ENCODE measurements at places on chromosomes 11 and 22. TPM values are rescaled to one million over a fixed set of nuclear protein-coding genes. Genes with fewer than 3 reads are reported as not detected.

GRCh38 chr11:73361953-73362776, 14.0 kb upstream of the RELT start:
- DNase-seq = no peak

- DNase-seq = no peak
Observed at GRCh38 chr11:70243912-70244652, 26.4 kb upstream of the PPFIA1 start.

GRCh38 chr22:50282361-50283155, 12.4 kb upstream of the MAPK11 start:
- no peak for DNase-seq

GRCh38 chr11:125949271-125950177, 3.7 kb downstream of the VSIG10L2 start:
- no peak for DNase-seq

MRPL21 gene
- total RNA-seq = 58.6 TPM

EFEMP2 gene
- total RNA-seq = 23.9 TPM

DNA sequence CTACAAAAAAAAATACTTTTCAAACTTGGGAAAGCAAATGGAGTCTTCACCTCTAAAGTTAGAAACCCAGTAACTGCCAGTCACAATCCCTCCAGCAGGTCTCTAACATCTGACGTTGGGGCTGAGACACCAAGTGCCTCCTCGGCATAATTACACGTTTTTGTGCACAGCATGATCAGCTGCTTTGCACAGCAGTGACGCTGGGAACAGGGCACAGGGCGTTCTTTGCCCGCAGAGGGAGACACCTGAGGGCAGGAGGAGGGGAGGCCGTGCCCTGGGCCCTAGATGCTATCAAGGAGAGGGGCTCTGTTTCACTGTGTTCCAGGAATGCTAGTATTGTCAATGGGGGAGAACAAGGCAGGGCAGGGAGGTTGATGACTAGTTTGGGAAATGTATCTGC, 120.1 kb downstream of the PARVA start:
- DNase-seq = no peak

GRCh38 chr11:2521733-2522630, 77.2 kb downstream of the KCNQ1 start:
- no peak for DNase-seq

KRTAP5-1 gene
- not detected for total RNA-seq

DNA sequence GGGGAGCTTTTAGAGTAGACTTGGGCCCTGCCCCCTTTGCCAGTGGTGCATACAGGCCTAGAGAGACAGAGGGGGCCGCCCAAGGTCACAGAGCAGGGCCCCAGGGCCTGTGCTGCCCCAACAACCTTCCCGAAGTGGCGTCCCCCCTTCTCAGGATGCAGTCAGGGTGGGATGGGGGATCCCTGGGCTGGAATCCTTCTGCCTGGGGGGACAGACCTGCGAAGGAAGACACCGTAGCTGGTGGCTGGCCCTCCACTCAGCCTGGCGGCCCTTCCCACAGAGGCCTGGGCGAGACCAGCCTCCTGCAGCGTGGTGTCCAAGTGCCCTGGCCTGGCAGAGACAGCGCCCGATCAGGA, 14.4 kb upstream of the EHD1 start:
- no peak for DNase-seq

DNA sequence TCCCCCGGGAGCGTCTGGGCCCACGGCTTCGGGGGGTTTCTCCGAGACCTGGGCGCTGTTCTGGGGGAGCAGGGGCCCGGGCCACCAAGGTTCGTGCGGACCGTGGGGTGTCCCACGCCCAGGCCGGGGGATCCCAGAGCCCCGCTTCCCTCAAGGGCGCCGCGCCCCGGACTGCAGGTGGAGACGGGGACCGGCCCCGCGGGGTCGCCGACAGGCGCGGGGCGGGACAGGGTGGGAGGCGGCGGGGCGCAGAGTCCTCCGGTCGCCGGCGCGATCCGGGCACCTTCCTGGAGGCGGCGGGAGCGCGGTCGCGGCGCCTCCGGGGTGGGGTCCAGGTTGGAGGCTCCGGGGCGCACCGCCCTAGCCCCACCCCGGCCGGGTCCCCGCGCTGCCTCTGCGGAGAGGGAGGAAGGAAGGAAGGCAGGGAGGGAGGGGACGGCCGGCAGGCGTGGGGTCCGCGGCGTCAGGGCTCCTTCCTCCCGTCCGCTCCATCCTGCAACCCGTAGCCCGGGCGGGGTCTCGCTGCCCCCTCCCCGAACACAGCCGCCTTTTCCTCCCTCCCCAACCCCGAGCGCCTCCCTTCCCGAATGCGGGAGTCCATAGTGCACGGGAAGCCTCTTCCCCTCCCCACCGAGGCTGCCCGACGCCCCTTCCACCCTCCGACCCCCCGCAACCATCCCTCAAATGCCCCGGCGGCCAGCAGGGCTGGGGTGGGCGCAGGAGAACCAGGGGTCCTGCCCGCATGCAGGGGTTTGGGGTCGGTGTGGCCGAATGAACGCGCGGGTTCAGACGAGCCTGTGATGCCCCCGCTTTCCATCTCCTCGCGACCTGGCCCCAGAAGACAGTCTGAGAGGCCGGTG, 4.3 kb upstream of the ZBED4 start:
- DNase-seq = no peak

DNA sequence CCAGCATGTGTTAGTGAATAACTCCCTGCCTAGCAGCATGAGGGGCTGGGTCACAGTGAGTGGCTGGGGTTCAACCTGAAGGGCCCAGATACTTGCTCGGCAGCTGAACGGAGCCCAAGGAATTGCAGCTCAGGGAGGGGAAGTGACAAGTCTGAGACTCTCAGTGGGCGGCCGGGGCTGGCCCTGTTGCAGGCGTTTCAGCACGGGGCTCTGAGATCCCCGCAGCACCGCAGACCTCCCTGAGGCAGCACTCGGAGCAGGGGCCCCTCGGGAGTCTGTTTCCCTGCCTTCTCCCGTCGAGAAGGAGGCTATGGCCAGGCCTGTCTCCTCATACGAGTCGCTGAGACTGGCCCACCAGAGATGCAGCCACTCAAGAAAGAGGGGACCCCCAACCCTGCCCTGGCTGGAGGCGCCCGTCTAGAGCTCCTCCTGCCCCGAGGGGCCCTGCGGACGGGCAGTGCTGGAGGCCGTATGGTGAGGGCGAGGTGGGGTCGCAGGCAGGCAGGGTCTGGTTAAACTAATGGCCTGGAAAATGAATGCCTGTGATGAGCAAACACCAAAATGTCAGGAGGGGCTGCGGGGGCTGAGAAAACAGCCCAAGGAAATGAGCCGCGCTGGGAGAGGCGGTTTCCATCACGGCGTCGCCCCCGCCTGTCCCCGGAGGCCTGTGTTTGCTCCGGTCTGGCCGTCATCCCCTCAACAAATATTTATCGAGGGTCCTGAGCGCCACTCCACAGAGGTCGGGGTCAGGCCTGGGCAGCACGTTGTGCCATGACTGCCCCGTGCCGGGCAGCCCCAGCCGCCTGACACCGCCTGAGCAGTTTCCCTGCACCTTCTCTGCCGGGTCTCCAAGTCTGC, 9.3 kb downstream of the TSSC4 start:
- DNase-seq = no peak

DNA sequence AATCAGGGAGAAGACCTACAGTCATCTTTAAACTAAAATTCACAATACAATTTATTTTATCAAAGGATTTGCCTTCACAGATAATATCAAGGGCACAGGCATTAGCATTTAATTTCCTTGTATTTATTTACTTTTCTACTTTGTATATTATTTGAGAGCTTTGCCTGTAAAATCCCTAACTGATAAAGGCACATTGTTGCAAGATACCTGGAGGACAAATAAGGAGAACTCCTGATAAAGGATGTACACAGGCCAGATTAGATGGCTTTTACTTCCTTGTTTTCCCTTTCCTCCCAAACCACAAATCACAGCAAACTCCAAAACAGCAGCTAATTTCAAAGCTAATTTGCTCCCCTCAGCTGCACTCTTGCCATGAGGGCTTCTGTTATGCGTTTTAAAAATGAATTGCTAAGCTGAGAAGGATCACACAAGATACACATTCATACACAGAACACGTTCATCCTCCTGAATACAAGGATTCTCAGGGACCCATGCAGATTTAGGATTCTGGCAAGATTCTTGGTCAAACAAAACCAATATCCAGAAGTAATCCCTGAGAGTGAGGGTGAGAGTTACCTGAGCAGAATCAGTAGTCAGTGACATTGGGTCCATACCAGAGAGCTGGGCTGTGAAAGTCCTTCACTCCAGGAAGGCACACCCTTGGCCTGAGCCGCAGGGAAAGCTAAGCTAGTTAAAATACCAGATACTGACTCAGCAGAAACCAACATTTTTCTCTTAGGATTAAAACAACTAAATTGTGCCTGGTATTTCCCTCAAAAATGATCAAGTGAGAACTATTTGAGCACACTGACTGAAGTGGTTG, 100.3 kb upstream of the CLPB start:
- DNase-seq = no peak

GRCh38 chr11:12963051-12963450, 46.1 kb upstream of the RASSF10 start:
- no peak for DNase-seq

- DNase-seq = no peak
Observed at GRCh38 chr11:119038884-119039283, 8.2 kb upstream of the SLC37A4 start.

- DNase-seq = no peak
Observed at GRCh38 chr11:121334973-121335710, 42.6 kb downstream of the SC5D start.

DNA sequence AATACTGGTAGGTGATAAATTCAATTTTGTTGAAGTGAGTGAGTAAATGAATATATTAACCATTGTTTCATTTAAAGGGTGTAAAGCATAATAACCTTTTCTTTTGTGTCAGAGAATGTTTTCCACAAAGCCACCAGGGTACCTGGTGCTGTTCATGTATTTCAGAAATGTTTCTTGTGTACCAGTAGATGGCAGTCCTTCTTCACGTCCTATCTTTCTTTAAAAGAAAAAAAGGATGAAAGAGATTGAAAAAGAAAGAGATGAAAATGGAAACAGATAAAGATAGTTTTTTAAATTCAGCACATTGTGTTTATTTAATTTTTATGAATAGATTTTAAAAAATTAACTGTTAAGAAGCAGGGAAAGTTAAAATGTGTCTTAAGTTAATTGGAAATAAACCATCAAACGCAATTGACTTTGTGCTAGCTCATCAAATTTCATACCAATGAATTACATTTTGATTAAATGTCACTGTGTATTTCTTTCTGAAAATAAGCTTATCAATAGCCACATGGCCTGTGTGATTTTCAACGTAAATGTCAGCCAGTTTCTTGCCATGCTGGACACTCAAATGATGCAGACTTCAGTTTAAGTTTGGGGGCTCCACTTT, 65.5 kb upstream of the CHORDC1 start:
- DNase-seq = no peak

GRCh38 chr22:29716814-29717545, 2.8 kb upstream of the CABP7 start:
- peak; percentile 35 for DNase-seq

TIMM10 gene
- 74.4 TPM for total RNA-seq

DNA sequence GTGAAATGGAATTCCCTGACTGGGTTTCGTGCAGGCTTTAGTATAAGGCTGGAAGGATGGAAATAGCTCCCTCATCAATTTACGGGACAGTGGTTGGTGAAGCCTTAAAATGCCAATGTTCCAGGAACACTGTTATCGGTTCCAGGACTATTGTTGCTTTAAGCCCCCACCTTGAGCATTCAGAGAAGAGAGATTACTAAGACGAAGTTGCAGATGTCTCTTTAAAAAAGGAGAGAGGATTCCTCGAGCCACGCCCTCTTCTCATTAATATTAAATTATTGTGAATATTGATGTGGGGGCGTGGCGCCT, 195 bp upstream of the CREB3L1 start:
- no peak for DNase-seq

DNA sequence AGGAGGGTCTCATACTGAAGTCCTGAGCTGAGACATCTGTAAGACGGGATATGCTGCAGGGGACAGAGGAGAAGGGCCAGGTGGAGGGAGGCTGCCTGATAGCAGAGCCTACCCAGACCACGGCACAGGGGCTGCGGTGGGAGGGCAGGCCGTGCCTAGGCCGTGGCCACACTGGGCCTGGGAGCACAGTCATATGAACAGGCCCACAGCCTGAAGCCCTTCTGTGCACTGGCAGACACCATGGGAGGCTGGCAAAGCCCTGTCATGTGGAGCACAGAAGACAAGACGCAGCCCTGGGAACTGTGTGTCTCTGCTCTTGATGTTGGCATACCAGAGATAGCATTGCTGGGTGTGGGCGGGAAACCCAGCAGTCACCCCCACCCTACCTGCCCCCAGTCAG, 3.3 kb downstream of the SPATA19 start:
- DNase-seq = no peak

INSC gene
- 0.28 TPM for total RNA-seq

GRCh38 chr11:75555079-75555811, 6.8 kb upstream of the SERPINH1 start:
- DNase-seq = no peak

DNA sequence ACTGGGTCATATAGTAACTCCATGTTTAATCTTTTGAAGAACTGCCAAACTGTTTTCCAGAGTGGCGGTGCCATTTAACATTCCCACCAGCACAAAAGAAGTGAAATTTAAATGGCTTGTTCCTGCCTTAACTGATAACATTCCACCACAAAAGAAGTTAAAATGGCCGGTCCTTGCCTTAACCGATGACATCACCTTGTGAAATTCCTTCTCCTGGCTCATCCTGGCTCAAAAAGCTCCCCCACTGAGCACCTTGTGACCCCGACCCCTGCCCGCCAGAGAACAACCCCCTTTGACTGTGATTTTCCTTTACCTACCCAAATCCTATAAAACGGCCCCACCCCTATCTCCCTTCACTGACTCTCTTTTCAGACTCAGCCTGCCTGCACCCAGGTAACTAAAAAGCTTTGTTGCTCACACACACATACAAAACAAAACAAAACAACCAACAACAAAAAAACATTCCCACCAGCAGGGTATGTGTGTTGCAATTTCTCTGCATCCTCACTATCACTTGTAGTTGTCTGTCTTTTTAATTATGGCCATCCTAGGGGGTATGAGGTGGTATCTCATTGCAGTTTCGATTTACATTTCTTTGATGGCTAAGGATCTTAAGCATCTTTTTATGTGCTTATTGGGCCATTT, 109.0 kb downstream of the FAR1 start:
- DNase-seq = no peak

GRCh38 chr11:123707606-123708205, 33.8 kb downstream of the ZNF202 start:
- DNase-seq = peak; percentile 17

OLFML1 gene
- not detected for total RNA-seq

C11orf42 gene
- total RNA-seq = not detected

GRCh38 chr11:83970061-83970671, 684.0 kb upstream of the CCDC90B start:
- DNase-seq = no peak

MAP6 gene
- total RNA-seq = 0.13 TPM

- DNase-seq = no peak
Observed at GRCh38 chr11:69094111-69094914, 45.6 kb downstream of the TPCN2 start.
